ENCODE measurements at places on chromosomes 2 and 18.

DNA sequence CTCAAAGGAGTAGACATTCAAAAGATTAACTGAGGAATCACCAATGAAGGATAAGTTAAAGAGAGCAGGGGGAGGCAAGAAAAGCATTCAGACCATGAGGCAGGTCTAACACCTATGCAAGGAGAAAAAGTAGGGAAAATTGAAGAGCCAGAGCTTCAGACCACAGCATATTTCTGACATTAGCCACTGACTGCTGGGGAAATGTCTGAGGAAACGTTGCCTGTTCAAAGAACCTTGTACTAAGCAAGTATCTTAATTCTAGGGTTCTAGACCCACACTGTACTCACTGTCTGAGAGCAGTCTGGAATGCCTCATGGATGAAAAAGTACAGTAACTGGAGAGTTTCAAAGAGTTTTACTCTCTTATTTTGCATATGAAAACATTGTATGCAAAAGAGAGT lies 39.5 kb upstream of the TFPI start:
- no peak for DNase-seq

- no peak for DNase-seq
Measured at GRCh38 chr2:28970464-28971160, 10.5 kb upstream of the TOGARAM2 start.

GRCh38 chr2:43539436-43539835 lies 56.4 kb downstream of the THADA start:
- no peak for DNase-seq

GRCh38 chr2:181446985-181447384 lies 10.2 kb upstream of the ITGA4 start:
- DNase-seq = no peak

DNA sequence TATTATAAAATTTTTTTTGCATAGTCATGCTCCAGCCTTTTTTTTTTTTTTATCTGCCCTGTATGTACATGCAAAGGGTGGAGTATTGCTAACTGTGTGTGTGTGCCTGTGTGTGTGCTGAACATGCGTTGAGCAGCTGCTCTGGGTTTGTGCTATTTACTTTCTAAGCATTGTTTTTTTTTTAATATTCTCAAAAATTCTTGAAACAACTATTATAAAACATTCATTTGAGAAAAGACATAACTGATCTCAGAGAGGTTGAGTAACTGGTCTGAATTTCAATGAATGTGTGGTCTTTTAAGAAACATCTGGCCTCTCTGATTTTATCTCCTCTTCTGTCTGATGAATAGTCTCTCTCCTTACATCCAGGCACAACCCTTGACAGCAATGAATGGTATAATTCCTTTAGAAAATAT lies 366.0 kb upstream of the SLC14A2 start:
- no peak for DNase-seq

GRCh38 chr2:9997936-9998335 lies 45.4 kb upstream of the KLF11 start:
- DNase-seq = no peak

- DNase-seq = no peak
Measured at GRCh38 chr2:170456914-170457313, 258.2 kb upstream of the SP5 start.

DNA sequence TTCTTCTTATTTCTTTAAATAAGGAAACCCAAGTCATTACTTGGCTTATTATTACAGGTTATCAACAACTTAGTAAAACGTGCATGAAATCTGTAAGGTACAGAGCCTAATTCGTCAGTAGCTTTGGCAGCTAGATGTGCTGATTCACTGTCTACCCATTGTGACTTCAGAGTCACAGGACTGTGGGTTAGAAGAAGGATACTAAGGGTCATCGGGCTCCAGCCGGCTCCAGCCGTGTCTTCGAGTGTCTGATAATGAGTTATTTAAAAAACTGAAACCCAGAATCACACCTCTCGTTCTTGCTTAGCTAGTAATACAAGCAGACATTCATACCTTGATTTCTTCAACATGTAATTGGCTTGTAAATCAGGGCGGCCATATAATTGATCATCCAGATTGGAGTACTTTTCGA lies 170.5 kb downstream of the FMNL2 start:
- no peak for DNase-seq

- no peak for DNase-seq
Measured at GRCh38 chr18:36321658-36322407, 24.3 kb downstream of the FHOD3 start.

DNA sequence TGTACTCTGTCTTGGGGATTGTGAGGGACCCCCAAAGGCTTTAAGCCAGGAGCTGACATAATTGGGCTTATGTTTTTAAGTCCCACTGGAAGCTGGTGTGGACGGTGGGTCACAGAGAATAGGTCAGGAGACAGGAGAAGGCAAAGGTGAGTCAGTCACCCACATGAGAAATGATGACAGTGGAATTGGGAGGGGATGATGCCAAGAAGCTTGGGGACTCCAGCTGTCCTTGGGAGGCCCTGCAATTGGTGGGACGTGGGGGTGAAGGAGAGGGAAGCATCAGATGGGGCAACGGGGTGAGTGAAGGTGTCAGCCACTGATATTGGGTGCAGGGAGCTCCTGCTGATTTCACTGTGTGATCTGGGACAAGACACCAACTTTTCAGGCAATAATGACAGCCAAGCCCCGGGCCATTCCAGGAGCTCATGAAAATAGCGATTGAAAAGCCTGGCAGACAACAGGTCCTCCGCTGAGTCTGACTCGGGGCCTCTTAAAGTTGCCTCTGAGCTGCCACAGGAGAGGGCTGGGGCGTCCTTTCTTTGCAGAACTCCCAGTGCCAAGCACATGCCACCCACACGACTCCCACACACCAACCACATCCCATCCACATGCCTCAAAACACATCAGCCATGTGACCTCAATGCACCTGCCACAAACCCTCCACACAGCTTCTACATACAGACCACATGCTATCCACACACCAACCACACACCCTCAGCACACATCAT lies 13.4 kb downstream of the TNS1 start:
- no peak for DNase-seq

Measured in NCI-H2029 (cell line).